Adipocyte (in vitro differentiated cells): ENCODE measurements at places on chromosomes 7 and 10.

DNA sequence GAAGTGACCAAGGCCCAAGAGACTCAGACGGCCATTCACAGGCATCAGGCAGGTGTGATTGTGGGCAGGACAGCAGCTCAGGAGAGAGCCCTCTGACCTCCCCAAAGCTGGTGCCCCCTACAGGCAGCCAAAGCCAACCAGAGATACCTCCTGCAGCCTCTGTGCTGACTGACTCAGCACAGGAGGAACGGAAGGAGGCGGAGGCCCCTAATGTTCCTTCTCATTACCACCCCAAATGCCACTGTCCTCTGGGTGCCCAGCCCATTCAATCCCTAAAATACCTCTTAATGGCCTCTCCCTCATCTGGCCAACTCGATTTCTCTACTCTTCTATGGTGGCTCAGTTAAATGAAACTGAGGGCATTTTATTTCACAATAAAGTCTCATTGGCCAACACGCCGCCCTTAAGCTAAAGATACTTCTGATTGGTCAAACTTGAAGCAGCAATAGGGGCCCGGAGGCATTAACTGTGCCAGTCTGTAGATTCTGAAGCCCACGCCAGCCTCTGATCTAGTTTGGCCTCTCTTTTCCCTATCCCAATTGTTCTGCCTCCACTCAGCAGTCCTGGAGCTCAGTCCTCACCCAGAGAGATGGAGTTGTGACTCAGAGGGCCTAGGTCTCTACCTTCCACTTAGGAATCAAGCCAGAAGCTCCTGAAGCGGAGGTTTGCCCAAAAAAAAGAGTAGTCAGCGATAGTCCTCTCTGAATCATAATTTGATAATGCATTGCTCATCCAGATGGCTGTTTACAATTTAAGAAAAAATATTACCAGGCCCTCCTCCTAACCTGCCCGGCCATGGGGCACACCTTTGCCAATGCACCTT is 1.2 kb downstream of the CYREN start:
- peak; percentile 29 for DNase-seq

DNA sequence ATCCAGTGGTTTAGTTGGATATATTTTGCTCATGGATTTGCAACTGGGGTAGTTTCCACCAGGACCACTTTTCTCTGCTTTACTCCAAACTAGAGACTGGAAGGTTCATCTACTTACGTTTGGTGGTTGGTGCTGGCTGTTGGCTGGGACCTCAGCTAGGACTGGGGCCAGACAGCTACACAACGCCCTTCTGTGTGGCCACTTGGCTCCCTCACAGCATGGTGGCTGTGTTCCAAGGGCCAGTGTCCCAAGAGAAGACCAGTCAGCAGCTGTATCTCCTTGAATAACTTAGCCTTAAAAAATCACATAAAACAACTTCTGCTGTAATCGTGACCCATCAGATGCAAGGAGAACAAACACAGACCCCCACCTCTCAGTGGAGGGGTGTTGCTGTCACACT is 4.2 kb upstream of the KCNH2 start:
- DNase-seq: no peak

- DNase-seq: no peak
These were observed 3.5 kb upstream of the DEPP1 start for GRCh38 chr10:44982114-44982460.

DNA sequence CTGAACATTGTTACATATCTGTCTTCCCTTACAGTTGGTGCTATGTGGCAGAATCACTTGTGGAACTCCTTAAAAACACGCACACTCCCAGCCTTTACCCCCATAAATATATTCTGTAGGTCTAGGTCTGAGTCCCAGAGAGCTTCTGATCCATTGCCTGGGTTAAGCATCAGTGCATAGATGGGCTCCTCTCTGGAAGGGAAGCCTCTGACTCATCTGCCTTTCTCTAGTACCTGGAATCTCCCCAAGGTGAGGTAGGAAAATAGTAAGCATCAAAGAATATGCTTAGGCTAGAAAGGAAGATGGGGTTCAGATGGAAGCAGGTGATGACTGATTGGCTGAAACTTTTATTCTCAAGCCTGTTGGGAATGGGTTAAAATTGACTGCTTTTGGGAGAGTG is 26.1 kb downstream of the PROSER2 start:
- no peak for DNase-seq

DNA sequence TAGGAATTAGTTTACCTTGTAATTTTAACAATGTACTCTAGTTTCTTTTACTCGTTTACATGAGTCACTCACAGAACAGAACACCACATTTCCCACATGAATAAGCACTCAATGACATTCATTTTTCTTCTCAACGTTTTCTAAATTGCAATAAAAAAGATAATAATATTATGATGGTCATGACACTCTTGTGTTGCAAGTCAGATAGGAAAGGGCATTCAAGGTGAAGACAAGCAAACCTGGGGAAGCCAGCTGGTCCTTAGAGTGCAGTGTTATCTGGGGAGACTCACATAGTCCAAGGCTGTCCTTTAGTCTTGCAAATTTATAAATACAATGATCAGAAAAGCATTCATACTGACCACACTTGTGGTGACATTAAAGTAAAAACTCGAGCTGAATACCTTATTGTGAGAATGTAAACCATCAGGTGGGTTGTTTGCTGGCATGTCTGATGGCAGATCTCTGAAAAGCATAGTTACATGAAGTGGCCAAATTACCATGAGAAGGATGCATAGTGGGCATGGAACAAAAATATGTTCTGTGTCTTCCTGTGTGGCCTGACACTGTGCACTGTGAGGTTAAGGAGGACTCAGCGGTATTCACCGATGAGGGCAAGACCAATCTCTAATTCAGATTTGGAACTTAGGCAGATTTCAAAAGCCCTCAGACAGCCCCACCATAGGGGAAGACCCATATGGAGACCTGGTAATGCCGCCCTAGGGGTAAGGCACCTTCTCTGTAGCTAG is 158.9 kb upstream of the ASAH2 start:
- peak; percentile 12 for DNase-seq

GRCh38 chr7:50450590-50451032 is 461 bp upstream of the FIGNL1 start:
- DNase-seq: no peak

DNA sequence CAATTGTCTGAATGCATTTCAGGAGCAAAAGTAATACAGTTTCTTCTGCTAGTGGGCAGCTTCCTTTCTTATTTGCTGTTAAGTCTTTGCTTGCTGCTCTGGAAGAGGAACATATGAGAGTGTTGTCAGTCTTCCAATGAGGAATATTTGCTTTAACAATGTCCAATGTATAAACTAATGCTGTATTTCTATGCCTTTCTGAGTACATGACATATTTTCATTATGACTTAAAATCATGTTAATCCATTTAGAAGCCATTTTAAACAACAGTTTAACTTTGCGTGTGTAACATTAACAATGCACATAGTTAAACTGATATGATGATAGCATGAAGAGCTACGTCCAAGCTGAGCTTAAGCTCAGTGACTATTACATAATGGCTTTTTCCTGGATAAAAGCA is 933.4 kb upstream of the GHITM start:
- DNase-seq: peak; percentile 20

GRCh38 chr7:55052741-55053427 is 34.1 kb downstream of the EGFR start:
- peak; percentile 51 for DNase-seq

DNA sequence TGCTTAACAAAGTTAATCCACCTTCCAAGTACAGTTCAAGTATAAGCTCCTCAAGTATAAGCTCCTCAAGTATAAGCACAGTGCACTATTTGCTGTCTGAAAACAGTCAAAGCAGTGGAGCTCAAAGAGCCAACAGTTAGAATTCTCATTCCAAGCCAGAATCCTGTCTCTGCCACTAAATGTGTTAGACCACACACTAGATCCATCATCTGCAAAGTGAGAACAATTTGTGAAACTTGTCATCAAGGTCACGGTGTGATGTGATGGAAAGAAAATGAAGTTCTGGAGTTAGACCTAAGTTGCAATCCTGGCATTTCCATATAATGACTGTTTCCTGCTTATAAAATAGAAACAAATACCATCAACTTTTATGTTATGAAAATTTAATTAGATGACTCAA is 602.5 kb downstream of the TNS3 start:
- no peak for DNase-seq

- DNase-seq: no peak
These were observed 94.0 kb upstream of the PPP2R2D start for GRCh38 chr10:131806646-131807317.

- DNase-seq: no peak
These were observed 154.6 kb upstream of the NPVF start for GRCh38 chr7:25382869-25383268.

DNA sequence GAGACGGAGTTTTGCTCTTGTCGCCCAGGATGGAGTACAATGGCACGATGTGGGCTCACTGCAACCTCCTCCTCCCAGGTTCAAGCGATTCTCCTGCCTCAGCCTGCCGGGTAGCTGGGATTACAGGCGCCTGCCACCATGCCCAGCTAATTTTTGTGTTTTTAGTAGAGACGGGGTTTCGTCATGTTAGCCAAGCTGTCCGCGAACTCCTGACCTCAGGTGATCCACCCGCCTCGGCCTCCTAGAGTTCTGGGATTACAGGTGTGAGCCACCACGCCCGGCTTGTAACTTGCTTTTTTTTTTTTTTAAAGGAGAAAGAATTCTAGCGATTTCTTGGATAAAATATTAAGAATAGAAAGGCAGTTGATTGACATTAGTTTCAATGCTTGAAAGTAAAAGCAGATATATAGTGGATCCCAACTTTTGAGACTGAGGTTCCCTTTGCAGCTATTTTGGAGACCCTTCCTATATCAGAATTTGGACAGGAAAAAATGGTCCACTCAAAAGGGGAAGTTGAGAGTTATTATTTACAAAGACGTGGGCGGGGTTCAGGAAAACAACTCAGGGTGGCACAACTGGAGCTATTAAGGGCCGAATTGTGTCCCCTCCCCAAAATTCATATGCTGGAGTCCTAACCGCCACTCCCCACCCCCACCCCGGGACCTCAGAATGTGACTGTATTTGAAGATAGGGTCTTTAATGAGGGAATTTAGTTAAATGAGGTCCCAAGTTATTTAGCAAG is 1.3 kb upstream of the ERCC6 start:
- DNase-seq: no peak

GRCh38 chr10:6336016-6336415 is 133.3 kb downstream of the PFKFB3 start:
- no peak for DNase-seq

GRCh38 chr7:84528756-84529479 is 334.3 kb upstream of the SEMA3A start:
- DNase-seq: no peak

GRCh38 chr10:127834791-127835190 is 58.0 kb downstream of the CLRN3 start:
- no peak for DNase-seq

- DNase-seq: no peak
These were observed 348.0 kb downstream of the GPAM start for GRCh38 chr10:111835574-111835973.

DNA sequence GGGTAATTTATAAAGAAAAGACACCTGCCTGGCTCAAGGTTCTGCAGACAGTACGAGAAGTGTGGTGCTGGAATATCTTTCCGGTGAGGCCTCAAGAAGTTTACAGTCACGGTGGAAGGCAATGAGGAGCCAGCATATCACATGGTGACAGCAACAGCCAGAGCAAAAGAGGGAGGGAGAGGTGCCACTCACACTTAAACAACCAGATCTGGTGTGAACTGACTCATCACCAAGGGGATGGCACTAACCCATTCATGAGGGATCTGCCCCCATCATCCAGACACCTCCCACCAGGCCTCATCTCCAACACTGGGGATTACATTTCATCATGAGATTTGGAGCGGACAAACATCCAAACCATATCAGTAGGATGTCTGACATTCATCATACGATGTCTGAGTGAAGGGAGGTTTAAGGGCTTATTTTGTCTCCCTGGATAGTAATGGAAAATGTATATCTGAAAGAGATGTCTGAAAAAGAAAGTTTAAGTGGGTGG is 23.5 kb upstream of the KBTBD2 start:
- DNase-seq: no peak

DNA sequence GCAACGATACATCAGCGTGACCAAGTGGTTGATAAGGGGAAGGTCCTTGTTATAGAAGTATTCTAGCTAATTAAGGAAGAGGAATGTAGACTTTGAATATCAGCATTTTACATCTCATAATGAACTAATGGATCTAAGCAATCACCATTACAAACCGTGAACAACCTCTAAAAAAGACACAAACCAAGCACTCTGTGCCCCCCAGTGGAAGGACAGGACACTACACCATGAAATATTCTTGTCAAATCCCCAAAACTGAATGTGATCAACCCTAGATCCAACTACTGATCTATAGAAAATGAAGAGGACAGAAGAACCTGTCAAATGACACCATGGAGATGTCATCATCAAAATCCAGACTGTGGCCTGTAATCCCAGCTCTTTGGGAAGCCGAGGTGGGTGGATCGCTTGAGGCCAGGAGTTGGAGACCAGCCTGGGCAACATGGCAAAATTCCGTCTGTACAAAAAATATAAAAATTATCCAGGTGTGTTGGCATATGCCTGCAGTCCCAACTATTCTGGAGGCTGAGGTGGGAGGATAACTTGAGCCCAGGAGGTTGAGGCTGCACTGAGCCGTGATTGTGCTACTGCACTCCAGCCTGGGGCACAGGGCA is 111.3 kb upstream of the CARD11 start:
- DNase-seq: peak; percentile 38

DNA sequence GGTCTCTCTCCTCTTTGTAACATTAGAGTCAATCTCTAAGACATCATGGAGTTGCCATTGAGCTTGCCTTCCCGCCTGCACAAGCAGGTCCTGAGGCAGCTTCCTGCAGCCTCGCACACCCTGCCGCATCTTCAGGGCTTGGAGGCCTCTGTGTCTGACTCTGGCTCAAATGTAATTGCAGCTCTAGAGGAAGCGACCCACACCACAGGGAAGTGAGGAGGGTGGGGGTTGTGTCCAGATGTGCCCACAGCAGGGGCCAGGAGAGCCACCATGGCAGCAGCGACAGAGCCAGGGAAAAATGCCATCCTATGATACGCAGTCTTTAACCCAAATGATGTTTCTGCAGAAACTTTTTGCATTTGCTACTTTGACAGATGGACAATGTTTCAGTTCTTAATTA is 216.0 kb upstream of the ZNF32 start:
- DNase-seq: no peak

DNA sequence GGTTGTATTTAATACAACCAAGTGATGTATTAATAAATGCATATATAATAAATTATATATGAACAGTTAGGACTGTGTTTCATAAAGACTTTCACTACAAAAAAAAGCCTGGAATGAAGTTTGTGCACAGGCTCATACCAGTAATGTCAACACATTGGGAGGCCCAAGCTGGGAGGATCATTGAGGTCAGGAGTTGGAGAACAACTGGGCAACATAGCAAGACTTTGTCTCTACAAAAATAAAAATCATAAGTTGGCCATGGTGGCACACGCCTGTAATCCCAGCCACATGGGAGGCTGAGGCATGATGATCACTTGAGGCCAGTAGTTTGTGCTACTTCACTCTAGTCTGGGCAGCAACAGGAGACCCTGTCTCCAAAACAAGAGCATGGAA is 15.8 kb upstream of the SVIL start:
- DNase-seq: no peak

GRCh38 chr7:33904681-33905388 is 504 bp upstream of the BMPER start:
- DNase-seq: peak; percentile 77

DNA sequence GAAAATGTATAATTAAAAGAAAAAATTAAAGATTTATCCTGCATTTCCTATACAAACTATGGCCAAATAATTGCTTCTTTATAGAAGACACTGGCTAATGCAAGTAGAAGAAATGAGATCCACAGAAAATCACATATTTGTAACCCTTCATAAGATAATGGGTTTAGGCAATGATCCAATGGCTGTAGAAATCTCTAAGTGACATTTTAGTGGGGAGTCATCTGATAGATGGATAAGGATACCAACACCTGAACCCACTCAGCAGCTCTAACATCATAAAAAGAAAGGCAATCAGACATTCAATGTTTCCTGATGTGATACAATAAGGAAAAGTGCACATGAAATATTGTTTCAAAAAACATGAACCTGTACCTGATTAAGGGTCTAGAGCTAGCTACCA is 297.5 kb downstream of the CXCL12 start:
- no peak for DNase-seq
